ENCODE measurements at places on chromosomes 4 and X. TPM values are rescaled to one million over a fixed set of nuclear protein-coding genes. Genes with fewer than 3 reads are reported as not detected.

The FAM120C gene
- 5.3 TPM for total RNA-seq

DNA sequence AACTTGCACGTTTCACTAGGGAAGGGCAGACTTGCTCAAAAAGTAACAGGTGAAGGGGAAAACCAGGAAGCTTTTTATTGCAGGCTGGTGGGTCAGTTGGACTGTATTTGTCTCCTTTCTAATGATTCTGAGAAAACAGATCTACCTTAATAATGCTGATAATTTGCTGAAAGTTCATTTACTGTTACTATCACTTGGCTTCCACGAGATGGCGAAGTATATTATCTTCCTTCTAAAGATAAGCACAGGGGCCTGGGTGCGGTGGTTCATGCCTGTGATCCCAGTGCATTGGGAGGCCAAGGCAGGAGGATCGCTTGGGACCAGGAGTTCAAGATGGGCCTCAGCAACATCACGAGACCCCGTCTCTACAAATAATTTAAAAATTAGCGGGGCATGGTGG lies 16.4 kb downstream of the CCKAR start:
- H3K36me3 ChIP-seq = no peaks in the 10 kb centered on the region
- no peak for DNase-seq
- H3K4me1 ChIP-seq = no peaks in the 10 kb centered on the region

DNA sequence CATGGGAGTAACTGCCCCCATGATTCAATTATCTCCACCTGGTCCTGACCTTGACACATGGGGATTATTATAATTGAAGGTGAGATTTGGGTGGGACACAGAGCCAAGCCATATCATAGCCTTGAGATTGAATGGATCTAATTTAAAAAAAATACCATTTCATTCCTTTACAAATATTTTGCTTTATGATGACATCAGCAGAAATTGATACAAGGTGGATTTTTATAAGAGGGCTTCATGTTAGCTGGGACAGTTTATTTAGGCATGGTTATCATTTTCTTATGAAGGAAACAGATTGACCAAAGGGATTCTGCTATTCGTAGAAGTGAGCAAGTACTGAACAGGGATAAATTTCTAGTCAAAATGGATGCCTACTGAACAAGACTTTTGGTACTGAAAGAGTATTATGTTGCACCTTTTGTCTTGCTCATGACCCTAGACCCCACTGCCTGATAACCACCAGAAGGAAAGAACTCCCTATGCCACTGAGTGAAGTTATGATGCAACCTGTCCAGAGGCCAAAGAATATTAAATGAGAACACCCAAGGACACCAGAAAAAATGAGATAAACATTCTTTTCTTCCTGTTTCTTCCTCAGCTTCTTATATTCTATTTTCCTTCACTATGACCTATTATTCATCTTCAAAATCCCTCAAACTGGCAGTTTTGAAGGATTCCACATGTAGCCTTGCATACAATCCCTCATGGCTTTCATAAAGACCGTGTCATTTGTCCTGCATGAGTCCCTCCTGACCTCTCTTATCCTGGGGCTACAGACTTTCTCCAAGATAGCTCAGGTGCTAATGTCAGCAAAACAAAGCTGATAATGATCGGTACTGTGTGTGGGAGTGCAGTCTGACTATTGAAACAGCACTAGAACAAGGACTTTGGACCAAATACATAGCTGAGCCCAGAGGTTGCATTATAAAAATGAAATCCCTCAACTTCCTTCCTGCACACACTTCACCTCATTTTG lies 118.3 kb downstream of the AFF2 start:
- no peak overlapping the region for H3K27ac ChIP-seq
- no peaks in the 10 kb centered on the region for H3K4me1 ChIP-seq
- no peaks in the 10 kb centered on the region for H3K27me3 ChIP-seq
- no peak overlapping the region for H3K4me3 ChIP-seq
- no peaks in the 10 kb centered on the region for H3K36me3 ChIP-seq

DNA sequence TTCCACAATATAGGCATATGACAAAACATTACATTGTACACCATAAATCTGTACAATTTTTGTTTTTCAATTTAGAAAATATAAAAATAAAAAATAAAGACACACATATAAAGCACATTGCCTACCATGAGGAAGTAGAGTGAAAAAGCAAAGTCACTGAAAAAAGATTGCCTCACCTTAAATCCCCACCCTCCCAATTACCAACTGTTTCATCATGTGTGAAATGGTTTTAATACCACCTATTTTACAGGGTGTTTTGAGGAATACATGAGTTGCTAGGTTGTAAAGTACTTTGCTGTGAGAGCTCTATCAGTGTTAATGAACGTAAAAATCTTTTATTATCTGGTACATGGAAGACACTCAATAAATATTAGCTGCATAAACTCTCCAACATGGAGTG lies 373.6 kb upstream of the NDST3 start:
- DNase-seq = no peak
- H3K27me3 ChIP-seq = no peaks in the 10 kb centered on the region
- H3K27ac ChIP-seq = no peak overlapping the region
- H3K4me1 ChIP-seq = no peaks in the 10 kb centered on the region
- no peaks in the 10 kb centered on the region for H3K36me3 ChIP-seq

DNA sequence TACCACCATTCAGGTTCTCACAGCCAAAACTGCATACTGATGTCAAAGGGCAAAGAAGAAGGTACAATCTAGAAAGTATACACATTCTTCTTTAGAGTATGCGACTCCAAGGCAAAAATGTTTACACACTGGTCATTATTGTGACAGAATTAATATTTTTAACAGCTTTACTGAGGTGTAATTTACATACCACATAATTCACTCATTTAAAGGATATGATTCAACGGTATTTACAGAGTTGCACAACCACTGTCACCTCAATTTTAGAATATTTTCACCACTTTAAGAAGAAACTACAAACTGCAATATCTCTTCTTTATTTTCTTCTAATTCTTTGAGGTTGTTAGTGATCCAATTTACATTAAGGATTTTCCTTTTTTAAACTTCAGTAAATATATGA lies 325.4 kb upstream of the SMIM31 start:
- H3K4me3 ChIP-seq = no peak overlapping the region
- no peak overlapping the region for H3K27ac ChIP-seq
- DNase-seq = no peak
- H3K4me1 ChIP-seq = no peaks in the 10 kb centered on the region
- H3K36me3 ChIP-seq = no peaks in the 10 kb centered on the region
- no peaks in the 10 kb centered on the region for H3K27me3 ChIP-seq

The MAGEC1 gene
- not detected for total RNA-seq

DNA sequence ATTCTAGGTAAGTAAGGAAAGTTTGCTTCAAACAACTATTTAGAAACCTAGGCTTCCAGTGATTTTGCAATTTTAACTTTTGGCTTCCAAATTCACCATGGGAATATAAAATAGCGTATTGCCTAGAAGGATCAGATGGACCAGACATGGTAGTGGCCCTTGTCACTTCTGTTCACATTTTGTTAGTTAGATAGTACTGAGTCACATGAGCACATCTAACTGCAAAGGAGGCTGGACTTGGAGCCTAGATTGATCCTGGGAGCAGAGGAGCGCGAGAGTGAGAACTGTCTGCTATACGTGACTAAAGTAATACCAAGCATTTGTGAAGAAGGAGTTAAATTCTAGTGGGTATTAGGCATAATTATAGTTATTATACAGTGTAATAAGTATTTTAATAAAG lies 102.4 kb downstream of the ARHGAP24 start:
- no peak overlapping the region for H3K27ac ChIP-seq
- H3K4me1 ChIP-seq = peaks cover 6% of the 10 kb centered on the region
- DNase-seq = no peak
- no peak overlapping the region for H3K4me3 ChIP-seq

The STK26 gene
- 12.0 TPM for total RNA-seq

- no peaks in the 10 kb centered on the region for H3K27me3 ChIP-seq
- no peak overlapping the region for H3K27ac ChIP-seq
- no peak overlapping the region for H3K4me3 ChIP-seq
- no peak for DNase-seq
- H3K4me1 ChIP-seq = no peaks in the 10 kb centered on the region
Measured at GRCh38 chr4:135269125-135269890, 1067.7 kb upstream of the PABPC4L start.

DNA sequence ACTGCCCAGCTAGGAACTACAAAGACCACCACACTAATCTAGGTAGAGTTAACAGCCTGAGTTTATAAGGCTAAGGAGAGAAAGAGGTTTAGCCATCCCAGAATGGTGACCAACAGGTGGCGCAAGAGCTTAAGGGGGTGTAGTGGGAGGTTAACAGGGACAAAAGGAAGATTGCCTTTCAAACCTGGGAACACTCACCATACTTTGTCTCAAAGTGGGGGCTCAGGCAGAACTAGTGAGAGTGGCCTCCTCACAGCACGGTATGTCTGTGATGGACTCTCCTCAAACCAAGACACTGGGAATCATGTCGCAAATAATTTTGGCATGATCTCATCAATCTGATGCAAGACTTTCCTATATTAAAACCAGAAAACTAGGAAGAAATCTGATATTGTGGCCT lies 23.4 kb downstream of the CCNI start:
- peaks cover 85% of the 10 kb centered on the region for H3K36me3 ChIP-seq
- peaks cover 12% of the 10 kb centered on the region for H3K4me1 ChIP-seq
- H3K27me3 ChIP-seq = no peaks in the 10 kb centered on the region
- no peak for DNase-seq
- H3K4me3 ChIP-seq = no peak overlapping the region
